CD4-positive, alpha-beta T cell treated with Interferon gamma for 1 hour (primary cell): ENCODE measurements at places on chromosomes 1 and 21.
A peak's percentile ranks its signal among the peaks of the same experiment; 100 is the strongest.

GRCh38 chr1:63892632-63893395 lies 119.0 kb downstream of the ROR1 start:
- peak; percentile 73 for DNase-seq

DNA sequence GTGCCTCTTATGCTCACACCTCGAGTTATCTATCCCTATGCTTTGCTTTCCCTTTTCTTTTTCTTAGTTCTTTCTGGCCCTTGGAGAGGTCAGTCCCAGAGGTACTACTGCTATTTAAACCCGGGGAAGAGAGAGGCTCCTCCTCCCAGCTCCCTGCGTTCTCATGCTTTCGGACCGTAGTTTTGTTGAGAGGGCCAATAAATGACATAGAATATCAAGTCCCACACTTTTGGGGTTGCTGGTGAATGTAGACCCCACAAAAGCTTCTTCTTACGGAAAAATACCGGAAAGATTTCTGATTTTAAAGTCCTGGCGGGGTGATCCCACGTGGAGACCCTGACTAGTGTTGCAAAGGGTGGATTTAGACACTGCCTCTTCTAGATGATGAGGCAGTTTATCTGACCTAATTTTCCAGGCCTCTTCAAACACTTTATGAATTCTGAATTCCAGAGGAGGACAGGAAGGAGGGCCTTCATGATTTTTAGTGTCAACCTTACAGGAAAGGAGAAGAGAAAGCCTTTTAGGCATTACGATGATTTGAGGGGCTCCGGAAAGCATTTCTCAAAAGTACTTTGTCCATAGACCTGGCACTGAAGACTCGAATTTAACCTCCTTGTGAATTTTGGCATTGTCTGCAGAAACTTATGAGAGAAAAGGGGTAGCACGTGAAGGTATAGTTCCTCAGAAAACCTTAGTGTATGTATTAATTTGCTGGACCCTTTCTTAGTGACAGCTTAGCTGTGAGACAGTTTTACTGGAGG lies 694 bp downstream of the TMEM167B start:
- peak; percentile 6 for DNase-seq

GRCh38 chr21:18417141-18417790 lies 13.7 kb upstream of the TMPRSS15 start:
- no peak for DNase-seq

- no peak for DNase-seq
Measured at GRCh38 chr1:160020196-160020595, 11.6 kb downstream of the PIGM start.

DNA sequence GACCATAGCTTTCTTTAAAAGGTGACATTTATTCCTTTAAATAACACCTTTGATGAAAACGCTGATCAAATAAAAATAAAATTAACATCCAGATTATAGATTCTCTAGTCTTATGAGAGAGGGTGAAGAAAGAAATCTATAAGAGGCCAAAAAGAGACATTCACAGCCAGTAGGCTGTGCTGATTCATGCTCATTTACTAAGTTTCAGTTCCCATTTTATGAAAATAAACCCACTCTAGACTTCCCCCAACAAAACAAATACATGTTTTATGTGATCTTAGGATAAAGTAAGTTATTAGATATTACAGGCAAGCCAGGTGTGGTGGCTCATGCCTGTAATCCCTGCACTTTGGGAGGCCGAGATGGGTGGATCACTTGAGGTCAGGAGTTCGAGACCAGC lies 21.1 kb downstream of the ESRRG start:
- no peak for DNase-seq

GRCh38 chr1:21082073-21082472 lies 94.6 kb downstream of the EIF4G3 start:
- DNase-seq: no peak

DNA sequence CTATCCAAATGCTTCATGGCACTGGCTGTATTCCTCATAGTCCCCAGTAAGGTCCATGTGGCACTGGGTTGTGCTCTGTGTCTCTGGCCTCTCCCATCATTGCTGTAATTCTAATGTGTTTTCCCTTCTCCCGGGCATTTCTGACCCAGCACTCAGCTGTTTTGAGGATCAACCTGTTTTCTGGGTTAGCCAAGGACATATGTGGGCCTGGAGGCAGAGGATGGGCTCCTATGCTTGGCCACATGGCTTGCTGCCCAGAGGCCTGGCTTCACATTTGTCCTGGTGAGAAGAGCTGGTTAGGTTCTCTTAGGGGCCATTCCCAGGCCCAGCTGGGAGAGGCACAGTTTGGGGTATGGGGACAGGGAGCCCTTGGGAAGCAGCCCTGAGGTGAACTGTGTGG lies 103.1 kb downstream of the FAM78B start:
- DNase-seq: no peak

DNA sequence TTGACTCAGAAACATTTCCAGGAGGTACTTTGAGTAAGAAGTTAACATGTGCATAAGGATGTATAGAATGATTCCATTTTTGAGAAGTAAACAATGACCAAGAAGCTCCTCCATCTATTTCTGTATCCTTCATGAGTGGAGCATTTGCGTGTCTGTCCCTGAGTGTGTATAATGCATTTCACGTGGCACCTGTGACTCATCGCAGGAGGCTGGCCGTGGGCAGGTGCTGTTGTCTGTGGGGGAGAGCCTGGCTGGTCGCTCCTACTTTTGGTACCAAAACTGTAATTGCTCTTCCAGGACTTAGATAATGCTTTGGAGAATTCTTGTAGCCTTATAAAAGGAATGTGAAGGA lies 16.5 kb downstream of the SLC37A1 start:
- DNase-seq: no peak

DNA sequence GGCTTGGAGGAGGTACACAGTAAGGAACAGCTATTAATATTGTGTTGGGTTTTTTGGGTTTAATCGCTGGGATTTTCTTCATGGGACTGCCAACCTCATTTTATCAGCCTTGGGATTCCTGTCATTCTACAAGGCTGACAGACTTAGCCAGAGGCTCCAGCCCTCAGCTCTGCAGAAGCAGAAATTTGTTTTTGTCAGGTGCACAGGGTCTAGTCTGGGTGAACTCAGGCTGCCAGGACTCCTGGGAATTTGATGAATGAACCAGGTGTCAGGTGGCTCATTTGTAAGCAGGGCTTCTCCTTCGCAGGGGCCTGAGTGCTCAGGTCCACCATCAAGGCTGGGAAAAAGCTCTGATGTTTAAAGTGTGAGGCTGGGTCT lies 11.5 kb upstream of the ZNF362 start:
- DNase-seq: no peak

GRCh38 chr21:40120940-40121575 lies 253.8 kb downstream of the PCP4 start:
- DNase-seq: no peak

DNA sequence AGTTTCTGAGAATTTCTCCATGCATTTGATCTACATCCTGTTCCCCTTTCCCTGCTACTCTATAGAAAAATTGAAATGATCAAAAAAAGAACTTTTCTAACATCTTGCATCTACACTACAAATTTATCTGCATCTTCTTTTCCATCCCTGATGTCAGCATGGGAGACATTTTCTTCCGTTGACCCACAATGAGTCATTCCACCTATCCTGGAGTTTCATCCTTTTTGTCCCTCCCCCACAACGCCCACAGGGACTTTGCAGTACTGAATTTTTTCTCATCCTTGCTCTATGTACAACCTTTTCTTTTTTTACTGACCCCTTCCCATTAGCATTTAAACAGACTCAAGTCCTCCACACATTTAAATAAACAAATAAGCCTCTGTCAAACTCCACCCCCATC lies 112.2 kb upstream of the MROH9 start:
- no peak for DNase-seq

- DNase-seq: no peak
Measured at GRCh38 chr1:5721634-5722215, 270.5 kb downstream of the NPHP4 start.

DNA sequence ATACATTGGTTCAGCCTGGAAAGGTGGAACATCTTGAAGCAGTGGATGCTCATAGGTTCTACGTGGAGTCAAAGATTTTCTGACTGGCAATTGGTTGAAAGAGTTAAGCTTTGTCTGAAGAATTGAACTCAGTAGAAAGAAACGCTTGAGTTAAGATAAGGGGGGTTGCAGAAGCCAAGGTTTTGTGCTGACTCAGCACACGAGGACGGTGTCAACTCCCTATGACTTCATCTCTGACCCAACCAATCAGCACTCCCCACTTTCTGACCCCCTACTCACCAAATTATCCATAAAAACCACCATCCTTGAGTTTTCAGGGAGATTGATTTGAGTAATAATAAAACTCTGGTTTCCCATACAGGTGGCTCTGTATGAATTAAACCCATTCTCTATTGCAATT lies 2.5 kb upstream of the PINK1 start:
- DNase-seq: no peak

- DNase-seq: no peak
Measured at GRCh38 chr1:75615613-75616435, 4.9 kb upstream of the SLC44A5 start.

DNA sequence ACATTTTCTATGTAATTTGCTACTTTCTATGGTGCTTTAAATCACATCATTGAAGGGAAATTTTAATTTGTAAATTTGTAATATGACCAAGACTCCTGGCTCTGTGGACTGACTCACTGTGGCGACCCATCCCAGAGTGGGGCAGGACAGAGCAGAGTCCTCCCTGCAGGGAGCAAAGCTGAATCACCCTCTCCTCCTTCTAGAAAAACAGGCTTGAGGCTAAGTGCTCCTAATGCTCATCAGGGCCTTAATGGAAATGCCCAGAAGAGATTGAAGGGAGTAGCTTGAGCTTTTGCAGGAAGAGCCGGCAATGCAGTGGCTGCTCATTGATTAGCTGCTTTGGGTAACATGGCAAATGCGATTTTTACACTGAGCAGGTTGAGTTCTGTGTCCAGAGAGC lies 16.8 kb downstream of the S100A10 start:
- no peak for DNase-seq

DNA sequence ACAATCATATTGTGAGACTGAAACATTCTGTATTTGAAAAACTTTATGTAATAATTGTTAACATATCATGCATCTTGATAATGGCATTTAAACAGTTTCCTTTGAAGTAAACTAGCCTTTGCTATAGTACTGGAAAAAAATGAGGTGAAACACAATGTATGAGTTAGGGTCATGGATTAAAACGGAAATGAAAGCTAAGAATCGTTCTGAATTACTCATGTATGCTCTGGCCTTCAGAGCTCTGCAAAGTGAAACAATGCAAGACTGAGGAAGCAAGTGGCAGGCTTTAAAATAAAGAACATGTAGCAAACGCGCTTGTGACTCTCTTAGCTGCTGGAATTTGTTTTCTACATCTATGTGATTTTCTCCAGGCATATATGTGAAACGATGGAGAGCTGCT lies 317.1 kb downstream of the DPYD start:
- DNase-seq: no peak

- no peak for DNase-seq
Measured at GRCh38 chr1:41138549-41138948, 103.6 kb downstream of the SCMH1 start.

GRCh38 chr21:45016406-45017038 lies 57.9 kb upstream of the ADARB1 start:
- DNase-seq: no peak

- peak; percentile 61 for DNase-seq
Measured at GRCh38 chr1:226608699-226609505, 60.3 kb downstream of the STUM start.

DNA sequence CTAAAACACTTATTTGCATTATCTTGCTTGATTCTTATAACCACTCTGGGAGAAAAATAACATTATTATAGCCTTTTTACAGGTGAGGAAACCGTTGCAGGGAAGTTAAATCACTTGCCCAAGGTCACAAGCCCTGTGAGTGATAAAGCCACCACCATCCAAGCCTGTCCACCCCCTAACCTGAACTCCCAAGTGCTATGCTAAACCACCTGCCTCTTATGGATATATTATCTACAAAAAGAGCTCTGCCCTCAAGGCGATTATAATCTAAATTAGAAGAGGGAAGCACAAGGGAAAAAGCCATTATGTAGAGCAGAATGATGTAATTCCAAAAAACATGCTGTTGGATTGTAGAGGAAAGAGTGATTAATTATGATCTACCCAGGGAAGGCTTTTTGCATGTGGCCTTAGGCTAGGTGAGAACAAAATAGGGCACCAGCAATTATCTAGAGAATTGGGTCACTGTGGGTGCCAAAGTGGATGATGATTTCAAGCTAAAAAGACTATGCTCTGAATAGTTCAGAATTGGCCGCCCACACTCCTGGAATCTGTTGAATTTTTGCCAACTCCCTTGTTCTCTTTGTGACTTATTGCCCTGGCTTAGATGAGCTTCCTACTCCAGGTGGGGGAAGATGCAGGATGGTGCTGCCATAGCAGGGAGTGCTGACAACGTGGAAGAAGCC lies 205.3 kb downstream of the FGGY start:
- DNase-seq: no peak
